HFFc6 (cell line): ENCODE measurements at places on chromosomes 7 and 10. TPM values are rescaled to one million over a fixed set of nuclear protein-coding genes. Genes with fewer than 3 reads are reported as not detected.

RGS10 gene
- total RNA-seq, result 52.6 to 63.8 TPM (median 54.0 TPM) in 3 replicates

UBE3C gene
- 77.7 to 88.7 TPM (median 80.4 TPM) in 3 replicates for total RNA-seq

PRKRIP1 gene
- 21.6 and 22.7 TPM in 2 replicates for total RNA-seq

GPC2 gene
- 0.57 to 1.1 TPM (median 1.0 TPM) in 3 replicates for total RNA-seq

EFCAB10 gene
- not detected in 3 replicates for total RNA-seq

SFTPA1 gene
- not detected in 3 replicates for total RNA-seq

MYL7 gene
- 0.57 TPM in 1 of 2 replicates, not detected in the other for total RNA-seq

CYP2E1 gene
- 0.78 to 0.99 TPM (median 0.79 TPM) in 3 replicates for total RNA-seq

ADAP1 gene
- total RNA-seq, result 0.64 to 1.6 TPM (median 0.86 TPM) in 3 replicates
